ENCODE measurements at places on chromosomes 13 and 19.

- no peak for DNase-seq
Observed at GRCh38 chr19:15671891-15672579, 852 bp upstream of the CYP4F12 start.

DNA sequence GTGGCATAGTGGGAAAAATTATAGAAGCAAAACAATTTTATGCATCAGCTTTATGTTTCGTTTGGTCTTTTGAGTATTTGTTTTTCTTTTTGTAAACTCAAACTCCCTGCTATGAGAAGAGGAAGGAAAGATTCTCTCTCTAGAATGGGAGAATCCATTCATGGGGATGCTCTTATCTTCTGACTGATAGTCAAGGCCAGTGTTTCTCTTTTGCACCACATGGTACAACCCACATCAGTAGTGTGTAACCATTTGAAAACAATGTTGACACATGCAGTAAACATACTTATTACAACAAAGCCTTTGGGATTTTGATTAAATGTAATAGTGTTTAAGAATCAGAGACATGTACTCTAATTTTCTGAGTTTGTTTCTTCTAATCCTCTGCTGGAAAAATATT, 490.5 kb downstream of the MYO16 start:
- DNase-seq, result no peak

DNA sequence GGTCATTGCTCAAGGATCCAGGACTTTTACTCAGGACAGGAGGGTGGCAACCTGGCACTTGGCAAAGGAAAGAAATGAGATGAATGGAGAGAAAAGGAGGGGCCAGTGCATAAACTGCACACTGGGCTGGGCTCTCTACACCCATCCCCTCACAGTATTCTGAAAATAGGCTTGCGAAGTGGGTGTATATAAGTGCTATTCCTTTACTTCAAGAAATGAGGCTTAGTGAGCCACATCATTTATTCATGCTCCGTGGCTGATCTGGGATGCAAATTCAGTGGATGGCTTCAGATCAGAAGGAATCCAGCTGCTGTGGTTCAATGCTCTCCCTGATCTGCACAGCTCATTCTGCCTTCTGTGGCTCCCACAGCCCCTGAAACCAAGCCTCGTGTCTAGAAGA, 297.7 kb downstream of the UQCRFS1 start:
- no peak for DNase-seq

DNA sequence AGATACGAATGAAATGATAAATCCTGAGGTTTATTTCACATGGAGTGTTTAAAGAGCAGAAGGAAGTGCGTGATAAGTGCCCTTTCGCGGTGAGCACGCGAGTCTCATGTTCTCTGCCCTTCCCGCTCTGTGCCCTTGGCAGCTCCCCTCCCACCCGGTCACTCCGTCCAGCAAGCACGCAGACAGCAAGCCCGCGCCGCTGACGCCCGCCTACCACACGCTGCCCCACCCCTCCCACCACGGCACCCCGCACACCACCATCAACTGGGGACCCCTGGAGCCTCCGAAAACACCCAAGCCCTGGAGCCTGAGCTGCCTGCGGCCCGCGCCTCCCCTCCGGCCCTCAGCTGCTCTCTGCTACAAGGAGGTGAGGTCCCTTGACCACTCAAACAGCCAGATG, 37.4 kb upstream of the TEX29 start:
- DNase-seq, result no peak

GRCh38 chr13:109862627-109863026, 76.2 kb upstream of the IRS2 start:
- no peak for DNase-seq

DNA sequence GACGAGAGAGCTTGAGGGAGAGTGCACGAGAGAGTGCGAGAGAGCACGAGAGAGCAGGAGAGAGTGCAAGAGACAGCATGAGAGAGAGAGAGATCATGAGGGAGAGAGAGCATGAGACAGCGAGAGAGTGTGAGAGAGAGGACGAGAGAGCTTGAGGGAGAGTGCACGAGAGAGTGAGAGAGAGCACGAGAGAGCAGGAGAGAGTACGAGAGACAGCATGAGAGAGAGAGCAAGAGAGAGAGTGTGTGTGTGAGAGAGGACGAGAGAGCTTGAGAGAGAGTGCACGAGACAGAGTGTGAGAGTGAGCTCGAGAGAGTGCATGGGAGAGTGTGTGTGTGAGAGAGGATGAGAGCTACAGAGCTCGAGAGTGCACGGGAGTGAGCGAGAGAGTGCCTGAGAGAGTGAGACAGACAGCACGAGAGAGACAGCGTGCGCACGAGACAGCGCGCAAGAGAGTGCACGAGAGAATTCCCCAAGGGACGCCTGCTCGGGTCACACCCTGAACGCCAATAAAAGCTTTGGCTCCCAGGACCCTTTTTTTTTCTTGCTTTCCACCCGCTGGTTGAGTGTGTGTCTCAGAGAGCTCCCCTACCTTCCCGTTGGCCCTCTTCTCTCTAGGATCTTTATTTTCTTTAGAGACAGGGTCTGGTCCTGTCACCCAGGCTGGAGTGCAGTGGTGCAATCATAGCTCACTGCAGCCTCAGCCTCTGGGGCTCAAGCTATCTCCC, 3.7 kb downstream of the CD70 start:
- DNase-seq, result no peak

GRCh38 chr13:111037927-111038326, 77.2 kb upstream of the ARHGEF7 start:
- no peak for DNase-seq

GRCh38 chr19:44657211-44657921, 13.7 kb downstream of the PVR start:
- no peak for DNase-seq

- DNase-seq, result no peak
Observed at GRCh38 chr13:71378961-71379905, 487.8 kb downstream of the DACH1 start.

GRCh38 chr19:10836479-10837330, 693 bp upstream of the TMED1 start:
- no peak for DNase-seq

- no peak for DNase-seq
Observed at GRCh38 chr13:19178901-19179593, 2.6 kb downstream of the TUBA3C start.

DNA sequence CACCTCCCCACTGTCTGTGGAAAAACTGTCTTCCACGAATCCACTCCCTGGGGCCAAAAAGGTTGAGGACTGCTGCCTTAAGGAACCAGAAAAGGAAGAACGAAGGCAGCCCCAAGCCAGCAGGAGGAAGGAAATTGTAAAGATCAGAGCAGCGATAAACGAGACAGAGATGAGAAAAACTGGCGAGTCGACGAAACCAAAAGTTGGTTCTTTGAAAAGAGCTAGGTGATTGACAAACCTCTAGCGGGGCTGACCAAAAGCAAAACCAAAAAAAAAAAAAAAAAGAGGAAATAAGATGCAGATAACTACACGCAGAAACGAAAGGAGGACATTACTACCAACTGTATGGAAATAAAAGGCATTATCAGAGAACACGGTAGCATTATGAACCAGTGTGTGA, 76.9 kb downstream of the GADD45B start:
- no peak for DNase-seq

DNA sequence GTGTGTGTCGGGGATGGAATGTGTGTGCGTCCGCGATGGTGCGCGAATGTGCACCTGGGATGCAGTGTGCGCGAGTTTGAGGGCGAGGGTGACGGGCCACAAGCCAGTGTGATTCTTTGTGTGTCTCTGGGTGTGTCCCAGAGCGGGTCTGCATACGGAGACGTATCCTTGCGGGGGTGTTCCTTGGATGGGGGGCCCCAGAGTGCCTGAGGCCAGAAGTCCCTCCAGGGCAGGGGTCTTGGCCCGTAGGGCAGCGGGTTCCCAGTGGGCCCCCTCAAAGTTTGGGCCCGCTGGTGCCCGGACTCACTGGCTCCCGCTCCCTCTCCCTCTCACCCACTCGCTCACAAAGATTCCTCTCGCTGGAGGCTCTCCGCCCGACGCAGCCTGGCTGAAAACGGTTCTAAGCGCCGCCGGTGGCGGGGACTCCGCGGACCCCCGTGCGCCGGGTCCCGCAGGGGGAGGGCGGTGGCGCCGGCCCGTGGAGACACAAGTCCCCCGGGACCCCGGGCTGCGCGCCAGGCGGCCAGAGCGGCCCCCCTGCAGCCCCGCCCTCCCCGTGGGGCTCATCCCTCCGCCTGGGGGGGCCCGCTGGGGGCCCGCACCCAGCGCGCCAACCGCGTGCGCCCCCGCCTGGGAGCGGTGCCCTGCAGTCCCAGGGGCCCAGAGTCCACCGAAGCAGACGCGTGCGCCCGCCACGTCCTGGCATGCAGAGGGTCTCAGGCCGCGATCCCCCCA, 886 bp downstream of the CRLF1 start:
- DNase-seq, result no peak

DNA sequence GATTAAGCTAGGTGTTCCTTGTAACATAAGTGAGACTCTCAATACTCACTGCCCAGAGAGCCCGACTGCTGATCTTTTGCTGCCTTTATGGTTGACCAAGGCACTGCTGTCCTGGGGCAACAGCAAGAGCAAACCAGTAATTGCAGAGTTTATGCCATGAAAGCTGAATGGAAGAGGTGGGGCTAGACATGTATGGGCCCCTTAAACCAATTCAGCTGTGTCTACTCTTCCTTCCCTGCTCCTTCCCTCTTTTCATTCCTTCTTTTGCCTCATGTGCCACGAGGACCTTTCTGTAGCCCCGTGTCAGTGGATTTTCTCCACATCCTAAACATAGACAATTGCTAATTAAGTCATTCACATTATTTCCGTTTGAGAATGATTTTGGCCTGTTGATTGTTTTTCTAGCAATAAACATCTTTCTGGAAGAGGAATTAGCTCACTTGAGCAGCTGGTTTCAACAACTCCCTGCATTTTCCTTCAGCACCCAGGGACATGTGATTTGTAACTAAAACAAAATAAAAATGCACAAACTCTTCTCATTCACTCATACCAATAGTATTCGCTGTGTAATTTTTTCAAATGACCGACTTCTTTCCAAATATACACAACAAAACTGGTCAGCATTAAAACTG, 40.5 kb downstream of the RAP2A start:
- DNase-seq, result no peak
